ENCODE measurements at places on chromosomes 11 and 22.
A peak's percentile ranks its signal among the peaks of the same experiment; 100 is the strongest.

GRCh38 chr11:77776455-77776854, 44.1 kb downstream of the RSF1 start:
- no peak for DNase-seq

- no peak for DNase-seq
These were observed 25.2 kb downstream of the GTF2H1 start for GRCh38 chr11:18347471-18348125.

GRCh38 chr22:25083807-25084200, 115.9 kb upstream of the CRYBB3 start:
- peak; percentile 68 for DNase-seq

DNA sequence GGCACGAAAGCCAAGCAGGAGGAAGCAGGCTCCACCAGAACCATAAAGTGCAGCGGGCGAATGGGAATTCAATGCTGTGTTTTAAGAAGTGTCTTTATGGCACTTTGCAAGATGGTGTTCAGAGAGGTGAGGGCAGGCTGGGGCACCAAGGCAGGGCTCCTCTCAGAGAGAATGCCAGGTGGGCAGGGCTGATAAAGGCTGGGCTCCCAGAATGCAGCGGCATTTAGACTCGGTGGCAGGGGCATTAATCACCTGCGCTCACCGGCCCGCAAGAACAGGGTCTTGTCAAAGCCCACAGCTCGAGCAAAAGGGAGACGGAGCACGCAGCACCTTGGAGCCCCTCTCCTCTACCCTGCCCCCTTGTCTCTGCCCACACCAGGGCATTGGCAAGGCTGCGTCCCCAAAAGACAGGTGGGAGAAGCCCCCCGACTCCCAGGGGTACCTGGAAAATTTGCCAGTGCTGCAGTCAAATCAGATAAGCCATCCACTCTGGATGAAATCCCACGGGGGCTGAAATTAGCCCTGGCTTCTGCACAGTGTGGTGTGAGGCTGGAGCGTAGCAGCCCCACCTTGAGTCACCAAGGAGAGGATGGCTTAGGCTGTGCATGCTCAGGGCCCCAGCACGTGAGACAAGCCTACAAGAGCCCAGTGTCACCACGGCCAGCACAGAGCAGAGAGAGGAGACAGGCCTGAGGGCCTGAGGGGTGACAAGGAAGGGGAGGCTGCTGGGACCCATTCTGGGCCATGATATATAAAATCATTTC, 8.1 kb downstream of the MACROD1 start:
- DNase-seq: no peak

DNA sequence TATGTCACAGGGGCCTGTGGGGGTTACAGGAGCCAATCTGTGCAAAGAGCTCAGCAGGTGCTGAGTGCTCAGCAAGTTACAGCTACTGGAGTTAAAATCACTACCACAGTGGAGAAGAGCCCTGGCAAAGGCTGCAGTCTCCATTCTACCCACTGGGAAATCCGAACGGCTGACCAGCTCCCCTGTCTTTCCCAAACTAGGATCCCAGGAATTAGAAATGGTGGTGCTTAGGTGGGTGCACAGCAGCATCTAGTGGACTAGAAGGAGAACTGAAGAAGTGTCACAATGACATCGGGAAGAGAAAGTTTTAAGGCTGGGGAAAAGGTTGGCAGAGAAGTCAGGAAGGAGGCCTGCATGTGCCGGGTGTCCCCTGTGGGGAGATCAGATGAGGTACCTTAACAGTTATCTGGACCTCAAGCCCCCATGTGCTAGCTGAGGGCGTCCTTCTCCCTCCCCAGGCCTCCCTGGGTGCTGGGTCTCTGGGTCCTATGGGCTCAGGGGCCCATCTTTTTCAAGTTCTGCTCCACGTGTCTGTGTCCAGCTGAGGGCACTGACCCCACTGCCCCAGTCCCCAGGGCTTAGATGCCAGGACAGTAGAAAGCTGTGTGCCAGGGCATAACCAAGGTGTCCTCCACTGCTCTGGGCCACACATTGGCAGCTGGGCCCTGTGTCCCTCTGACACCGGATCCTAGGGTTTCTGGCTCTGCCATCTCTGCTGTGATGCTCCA, 1.9 kb downstream of the PIWIL3 start:
- DNase-seq: peak; percentile 83

DNA sequence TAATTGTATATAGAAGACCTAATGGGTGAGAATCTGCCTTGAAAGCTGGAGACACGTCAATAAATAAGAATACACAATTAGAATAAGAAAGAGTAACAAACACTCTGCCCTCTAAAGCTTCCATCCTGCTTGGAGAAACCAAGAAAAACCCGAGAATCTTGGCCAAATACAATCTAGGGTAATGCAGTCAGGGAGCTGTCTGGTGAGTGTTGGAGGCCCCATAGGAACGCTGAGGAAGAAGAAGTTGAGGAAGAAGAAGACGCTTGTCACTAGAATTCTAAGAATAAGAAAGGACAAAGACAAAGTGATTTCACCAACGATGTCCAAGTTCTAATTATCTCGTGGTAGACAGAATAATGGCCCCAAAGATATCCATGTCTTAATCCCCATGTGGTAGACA, 4485.9 kb upstream of the OR11H1 start:
- no peak for DNase-seq

GRCh38 chr22:35399114-35399677, 744 bp upstream of the MCM5 start:
- DNase-seq: no peak

DNA sequence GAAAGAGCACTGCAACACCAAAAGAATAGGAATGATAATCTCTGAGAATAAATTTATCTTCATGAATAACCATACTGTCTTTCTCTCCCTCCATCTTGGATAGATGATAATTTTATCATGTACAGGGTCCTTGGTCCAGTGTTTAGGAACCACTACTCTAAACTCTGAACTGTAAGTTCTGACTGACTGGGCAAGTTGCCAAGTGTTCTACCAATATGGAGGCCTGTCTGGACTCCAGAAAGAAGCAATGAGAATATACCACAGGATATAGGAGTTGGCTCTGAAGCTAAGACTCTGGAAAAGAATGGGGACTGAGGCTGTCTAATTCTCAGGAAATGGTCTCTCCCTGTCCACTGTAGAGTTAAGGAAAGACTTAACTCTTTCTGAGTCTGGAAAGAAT, 1.5 kb downstream of the FHIP1B start:
- DNase-seq: no peak

DNA sequence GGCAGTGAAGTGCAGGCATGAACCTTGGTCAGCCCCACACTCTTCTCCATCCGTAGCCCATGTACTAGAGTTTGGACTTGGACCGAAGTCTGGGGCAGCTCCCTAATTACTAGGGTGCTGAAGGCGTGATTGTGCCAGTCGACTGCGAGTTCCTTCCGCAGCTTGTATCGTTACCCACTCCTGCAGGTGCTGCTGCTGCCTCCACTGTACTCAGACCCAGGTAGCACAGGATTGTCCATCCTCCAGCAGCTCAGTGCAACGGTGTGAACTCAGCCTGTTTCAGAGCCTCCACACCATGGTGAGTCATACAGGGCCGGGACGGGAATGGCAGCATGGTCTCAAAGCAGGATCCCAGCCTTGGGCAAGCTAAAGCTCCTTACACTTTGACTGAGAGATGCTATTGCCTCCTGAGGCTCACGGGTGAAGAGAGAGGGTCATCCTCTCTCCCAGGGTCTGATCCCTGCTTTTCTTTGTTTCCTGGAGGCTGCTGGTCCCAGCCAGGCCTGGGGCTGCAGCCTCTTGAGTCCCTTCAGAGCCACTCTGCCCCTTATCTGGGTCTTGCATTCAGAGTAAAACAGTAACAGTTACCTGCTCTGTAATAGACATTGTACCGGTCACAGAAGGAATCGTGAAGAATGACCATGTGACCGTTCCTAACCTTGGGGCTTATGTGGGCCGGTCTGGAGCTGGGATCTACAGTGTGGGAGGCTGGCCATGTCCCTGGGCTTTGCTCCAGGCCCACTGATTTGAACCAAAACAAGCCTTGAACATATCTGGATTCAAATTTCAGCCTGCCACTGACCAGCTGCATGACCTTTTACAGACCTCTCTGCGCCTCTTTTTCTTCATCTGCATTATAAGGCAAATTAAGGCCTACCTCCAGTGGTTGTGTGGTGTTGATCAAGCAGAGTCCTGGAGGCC, 1.7 kb downstream of the TKFC start:
- DNase-seq: no peak

DNA sequence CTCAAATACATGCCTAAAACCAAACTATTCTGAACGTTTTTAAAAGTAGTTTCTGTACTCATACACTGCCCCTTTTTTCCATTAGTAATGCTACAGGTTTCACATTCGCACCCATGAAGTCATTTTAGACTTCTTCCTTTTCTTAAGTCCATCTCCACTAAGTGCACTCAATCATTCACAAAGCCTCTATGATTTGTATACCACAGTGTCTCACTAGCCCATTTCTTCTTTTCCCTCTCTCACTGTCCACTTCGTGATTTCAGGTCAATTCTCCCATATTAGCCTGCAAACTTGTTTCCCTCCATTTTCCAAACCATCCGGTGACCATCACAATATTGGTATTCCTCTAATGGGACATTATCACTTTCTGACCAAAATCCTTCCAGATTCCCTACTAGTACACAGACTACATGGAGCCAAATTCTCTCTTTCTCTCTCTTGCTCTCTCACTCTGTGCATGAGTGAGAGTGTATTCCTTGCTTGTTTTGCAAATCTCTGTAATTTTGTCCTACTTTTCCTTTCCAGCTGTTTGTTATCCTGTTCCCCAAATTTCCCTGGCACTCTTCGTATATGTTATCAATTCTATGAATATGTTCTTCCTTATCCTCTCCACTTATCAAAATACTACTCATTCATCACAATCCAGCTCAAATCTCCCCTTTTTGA, 3.4 kb upstream of the ZC3H12C start:
- no peak for DNase-seq

DNA sequence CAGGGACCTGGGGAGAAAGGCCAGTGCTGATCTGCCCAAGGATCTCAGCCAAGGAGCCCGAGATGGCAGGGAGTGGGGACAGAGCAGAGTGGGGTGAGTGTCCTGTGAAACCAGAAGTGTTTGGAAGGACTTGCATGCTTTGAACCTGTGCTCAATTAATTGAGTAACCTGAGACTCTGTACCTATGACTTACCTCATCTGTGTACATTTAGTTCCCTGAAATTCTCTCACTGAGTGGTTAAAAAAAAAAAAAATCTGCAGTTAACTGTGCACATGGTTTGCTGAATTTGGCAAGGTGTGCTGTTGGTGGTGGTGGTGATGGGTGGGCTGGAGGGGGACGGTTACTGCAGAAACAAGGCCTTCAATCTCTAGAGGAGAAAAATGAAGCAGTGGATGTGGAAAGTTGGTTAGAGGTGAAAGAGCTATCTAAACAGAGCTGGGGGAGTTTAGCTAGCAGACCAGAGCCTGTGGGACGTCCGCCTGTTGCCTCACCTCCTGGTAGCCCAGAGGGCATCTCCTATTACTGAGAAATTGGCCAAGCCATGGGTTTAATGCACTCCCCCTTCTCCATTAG, 8.3 kb upstream of the SORL1-AS1 start:
- DNase-seq: no peak

DNA sequence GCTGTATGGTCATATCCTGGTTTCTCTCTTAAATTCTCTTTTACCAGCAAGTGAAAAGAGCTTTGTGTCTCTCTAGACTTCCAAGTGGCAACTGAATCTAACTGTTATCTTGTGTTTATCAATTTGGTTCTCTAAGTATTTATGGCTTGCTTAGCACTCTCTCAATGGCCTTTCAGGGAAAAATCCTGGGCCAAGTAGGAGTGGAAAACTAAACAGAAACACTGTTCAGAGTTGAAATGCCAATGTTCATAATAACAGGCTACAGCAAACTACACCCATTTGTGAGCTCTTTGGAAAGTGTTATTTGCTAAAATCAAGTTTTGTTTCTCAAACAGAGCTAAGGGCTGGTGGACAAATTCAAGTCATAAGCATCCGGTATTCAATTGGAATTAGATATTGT, 10.1 kb downstream of the MMP12 start:
- DNase-seq: no peak

DNA sequence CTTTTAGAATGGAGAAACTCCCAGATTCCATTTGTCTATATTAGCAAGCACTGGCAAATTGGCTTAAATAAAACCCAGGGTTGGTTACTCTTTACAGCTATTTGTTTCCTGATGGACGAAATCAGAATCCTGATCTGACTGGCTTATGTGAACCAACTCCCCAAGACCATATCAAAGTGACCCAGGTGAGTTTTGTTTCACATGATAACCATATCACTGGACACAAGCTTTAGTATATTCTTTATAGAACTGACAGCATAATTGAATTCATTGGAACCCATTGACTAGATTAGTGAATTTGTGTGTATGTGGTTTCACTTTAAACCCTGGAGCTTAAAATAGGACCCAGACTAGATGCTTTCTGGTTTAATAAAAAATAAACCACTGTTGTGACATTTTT, 39.3 kb downstream of the MCAM start:
- DNase-seq: no peak

GRCh38 chr22:46429325-46429853, 93.9 kb downstream of the TRMU start:
- DNase-seq: no peak

GRCh38 chr22:46414704-46415103, 79.2 kb downstream of the TRMU start:
- DNase-seq: no peak

DNA sequence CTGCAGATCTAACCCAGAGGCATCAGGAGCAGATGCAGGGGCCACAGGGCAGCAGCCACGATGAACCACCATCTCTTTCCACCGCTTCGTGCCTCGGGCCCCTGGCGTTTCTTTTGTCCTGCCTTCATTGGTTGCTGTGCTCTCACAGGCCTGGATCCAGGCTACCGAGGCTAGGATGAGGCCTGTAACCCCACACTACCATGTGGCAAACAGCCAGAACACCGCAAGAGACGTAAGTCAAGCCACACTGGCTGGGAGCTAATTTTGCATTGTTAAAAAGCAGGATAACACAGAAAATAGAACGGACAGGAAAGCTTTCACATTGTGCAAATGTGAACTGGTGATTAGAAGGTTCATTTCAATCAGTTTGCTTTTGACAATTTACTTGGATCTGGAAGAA, 15.7 kb upstream of the ARFGAP3 start:
- no peak for DNase-seq

- no peak for DNase-seq
These were observed 27.5 kb upstream of the CALCB start for GRCh38 chr11:15045891-15046290.

DNA sequence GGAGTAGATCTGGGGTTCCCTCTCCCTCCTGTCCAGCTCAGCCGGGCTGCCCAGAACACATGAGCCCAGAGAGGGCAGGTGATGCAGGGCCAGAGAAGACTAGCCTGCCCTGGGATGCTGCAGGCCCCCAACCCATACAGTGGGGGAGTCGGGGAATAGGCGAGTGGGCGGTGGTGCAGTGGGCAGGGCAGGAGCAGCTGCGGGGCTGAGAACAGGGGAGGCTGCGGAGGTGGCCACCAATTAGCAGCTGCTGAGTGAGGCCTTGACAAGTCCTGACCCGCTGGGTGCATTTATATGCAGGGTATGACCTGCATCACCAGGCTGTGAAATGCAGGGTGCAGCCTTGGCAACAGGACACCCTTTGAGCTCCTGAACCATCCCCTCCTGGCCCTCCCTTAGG, 43.1 kb downstream of the NFAM1 start:
- no peak for DNase-seq

Measured in neural progenitor cell (in vitro differentiated cells).